ENCODE measurements at places on chromosomes 3 and 15. TPM values are rescaled to one million over a fixed set of nuclear protein-coding genes. Genes with fewer than 3 reads are reported as not detected.

SERPINI2 gene
- not detected for total RNA-seq

FGF7 gene
- total RNA-seq: 61.4 TPM

BMF gene
- total RNA-seq: 31.9 TPM

CNTN4 gene
- total RNA-seq: 33.6 TPM

GRCh38 chr3:94862703-94863102 is 799.8 kb downstream of the NSUN3 start:
- no peak for DNase-seq

- DNase-seq: no peak
These were observed 84.5 kb downstream of the LRRK1 start for GRCh38 chr15:101003706-101004105.

DNA sequence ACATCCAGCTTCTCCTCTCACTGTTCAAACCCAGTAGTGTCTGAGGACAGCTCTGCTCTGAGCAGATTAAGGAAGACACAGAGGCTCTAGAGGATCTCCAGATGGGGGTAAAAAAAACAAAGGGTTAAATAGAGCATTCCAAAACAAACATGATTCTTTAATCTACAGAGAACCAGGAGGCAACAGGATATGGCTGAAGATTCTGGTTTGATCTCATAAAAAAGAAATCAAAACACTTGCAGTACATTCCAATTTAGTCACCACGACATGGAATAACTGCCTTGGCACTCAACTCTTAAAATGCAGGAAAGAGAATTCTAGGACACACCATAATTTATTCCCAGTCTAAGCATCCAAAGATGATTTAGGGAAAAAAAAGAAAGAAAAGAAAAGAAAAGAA is 32.0 kb downstream of the TM4SF4 start:
- no peak for DNase-seq

- DNase-seq: peak; percentile 93
These were observed 39.7 kb upstream of the VEPH1 start for GRCh38 chr3:157542711-157543500.

DNA sequence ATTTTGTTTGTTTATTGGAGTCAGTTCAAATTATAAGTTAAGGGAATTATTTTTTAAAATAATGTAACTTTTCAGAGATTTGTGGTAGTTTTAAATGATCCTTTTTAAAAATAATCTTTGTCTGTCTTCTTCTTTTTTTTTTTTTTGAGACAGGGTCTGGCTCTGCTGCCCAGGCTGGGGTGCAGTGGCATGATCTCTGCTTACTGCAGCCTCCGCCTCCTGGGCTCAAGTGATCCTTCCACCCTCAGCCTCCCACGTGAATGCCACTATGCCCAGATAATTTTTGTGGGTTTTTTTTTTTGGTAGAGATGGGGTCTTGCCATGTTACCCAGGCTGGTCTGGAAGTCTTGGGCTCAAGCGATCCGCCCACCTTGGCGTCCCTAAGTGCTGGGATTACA is 12.6 kb downstream of the FNDC3B start:
- DNase-seq: no peak

GRCh38 chr3:192011137-192011536 is 550.2 kb downstream of the PYDC2 start:
- DNase-seq: no peak

DNA sequence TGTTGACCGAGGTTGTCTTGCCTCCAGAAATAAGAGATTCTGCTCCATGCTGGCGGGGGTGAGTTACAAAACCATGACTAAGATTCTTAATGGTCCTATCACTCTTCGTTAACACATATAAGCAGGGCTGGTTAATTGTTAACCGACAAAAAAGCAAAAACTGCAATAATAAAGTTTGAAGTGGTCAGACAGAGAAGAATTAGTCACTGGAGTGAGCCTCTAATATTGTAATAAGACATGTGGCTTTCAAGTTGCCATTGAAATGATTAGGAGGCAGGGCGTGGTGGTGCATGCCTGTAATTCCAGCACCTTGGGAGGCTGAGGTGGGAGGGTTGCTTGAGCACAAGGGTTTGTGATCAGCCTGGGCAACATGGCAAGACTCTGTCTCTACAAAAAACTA is 78.4 kb upstream of the NR2F2 start:
- no peak for DNase-seq

DNA sequence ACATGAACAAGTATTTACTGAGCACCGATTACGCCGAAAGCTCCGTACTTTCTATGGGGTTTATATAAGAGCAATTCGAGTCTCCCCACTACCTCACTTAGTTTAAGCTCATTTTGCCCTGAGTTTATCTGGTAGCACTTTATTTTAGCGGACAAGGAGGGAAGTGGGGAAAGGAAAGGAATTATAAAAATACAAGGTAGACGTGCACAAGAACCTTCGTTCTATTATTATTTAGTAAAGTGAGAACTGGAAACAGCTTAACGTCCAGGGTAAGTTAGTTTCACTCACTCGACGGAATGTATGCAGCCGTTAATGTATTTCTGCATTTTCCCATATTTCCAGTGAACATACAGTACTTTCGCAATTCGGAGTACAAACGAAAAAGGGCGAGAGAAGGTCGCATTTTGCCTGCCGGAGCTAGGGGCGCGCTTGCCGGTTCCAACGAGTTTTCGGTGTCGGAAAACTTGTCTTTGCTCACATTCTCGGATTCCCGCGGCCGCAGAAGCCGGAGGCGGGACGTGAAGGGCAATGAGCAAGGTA is 1.2 kb upstream of the STT3B start:
- DNase-seq: no peak

GRCh38 chr3:184619787-184620430 is 58.3 kb downstream of the EPHB3 start:
- no peak for DNase-seq

GRCh38 chr3:46371519-46372340 is 984 bp downstream of the CCR5 start:
- no peak for DNase-seq

DNA sequence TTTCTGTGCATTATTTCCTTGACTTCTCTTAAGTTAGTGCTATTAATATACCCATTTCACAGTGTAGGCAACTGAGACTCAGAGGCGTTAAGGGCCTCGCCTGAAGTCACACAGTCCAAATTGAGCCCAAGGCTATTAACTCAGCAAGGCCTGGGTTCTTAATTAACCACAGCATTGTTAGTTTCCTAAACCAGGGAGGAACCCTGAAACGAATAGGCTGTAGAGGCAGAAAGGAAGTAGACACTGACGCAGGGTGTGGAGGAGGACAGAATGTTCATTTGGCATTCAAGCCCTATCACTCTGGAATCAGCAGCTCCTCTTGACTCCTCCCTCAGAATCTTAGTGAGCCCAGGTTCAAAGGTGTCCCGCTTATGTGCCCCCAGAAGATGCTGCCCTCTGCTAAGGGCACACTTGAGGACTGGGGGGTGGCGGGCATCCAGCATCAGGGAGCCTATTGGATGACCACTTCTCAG is 13.9 kb downstream of the ARHGEF3 start:
- DNase-seq: no peak

DNA sequence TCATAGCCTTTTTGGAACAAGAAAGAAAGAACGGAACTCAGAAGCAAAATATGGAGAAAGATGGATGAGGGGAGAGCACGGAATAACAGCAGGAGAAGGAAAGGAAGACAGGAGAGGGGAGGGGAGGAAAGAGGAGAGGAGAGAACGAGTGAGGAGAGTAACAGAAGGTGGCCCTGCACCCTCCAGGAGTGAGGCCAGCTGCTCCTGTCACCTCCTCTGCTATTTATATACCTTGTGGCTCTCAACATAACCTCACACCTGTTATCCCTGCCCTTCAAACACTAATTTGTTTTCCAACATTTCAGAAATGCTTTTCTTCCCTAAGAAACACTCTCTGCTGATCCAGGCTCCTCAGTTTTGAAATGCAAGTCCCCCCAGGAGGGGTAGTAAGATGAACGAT is 53.4 kb upstream of the ATP2B2 start:
- no peak for DNase-seq
